Fibroblast of lung (primary cell): ENCODE measurements at places on chromosomes 2 and 18. TPM values are rescaled to one million over a fixed set of nuclear protein-coding genes. Genes with fewer than 3 reads are reported as not detected.

Gene DBI
- 84.0 and 128 TPM in 2 replicates for total RNA-seq

Gene SIX2
- under 0.01 TPM in 1 of 2 replicates, not detected in the other for total RNA-seq

DNA sequence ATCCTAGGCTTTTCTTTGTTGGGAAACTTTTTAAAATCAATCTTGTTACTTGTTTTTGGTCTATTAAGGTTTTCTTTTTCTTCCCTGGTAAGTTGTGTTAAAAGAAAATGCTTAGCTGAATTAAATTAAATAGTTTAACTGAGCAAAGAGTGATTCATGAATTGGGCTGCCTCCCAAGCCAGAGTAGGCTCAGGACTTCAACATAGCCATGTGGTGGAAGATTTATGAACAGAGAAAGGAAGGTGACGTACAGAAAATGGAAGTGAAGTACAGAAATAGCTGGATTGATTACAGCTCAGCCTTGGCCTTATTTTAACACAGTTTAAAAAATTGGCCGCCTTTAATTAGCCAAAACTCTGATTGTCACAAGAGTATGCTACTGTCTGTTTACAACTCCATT is 27.9 kb upstream of the GALNT5 start:
- peak; percentile 95 for DNase-seq

DNA sequence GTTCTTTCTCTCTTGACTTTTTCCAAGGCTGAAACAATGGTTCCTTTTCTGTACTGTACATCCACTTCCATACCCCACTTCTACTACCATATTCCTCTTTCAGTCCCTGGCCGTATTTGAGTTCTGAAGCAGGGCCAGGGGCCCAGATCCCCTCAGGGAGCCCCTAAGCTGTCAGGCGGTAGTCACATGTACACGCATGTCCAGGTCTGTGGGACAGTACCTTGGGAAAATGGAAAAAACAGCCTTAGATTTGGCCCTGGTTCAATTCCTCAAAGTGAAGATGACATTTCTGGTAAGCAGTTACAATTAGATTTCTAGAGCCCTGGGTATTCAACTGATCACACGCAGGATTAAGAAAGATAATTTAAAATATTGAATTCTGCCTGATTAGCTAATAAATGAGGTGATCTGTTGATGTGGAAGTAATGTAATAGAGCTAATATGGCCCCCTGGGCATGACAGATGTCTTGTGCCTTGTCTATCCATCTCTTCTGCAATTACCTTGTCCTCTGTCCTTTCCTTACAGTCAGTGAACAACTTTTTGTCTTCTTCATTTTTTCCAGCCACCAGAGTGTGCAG is 44.4 kb downstream of the MRPL33 start:
- no peak for DNase-seq
